ENCODE measurements at places on chromosomes 6 and 20.

GRCh38 chr20:25720285-25720684 is 23.6 kb upstream of the ZNF337 start:
- no peak for DNase-seq

DNA sequence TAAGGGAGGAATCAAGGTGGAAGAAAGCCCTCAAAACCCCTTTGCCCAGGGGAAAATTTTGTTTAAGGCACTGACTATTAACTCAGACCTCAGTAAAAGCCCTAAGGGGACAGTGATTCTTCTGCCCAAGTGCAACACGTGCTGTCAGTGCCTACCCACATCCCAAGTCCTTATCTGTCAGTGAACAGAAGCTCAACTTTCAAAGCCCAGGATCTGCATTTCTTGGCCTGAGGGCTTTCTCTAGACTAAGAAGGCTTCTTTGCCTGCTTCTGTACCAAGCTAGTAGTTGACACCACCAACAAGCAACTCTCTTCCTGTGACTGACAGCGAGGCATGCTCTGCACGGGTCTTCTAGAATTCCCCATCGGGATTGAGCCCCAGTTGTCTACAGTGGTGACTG is 416.0 kb upstream of the SPTLC3 start:
- DNase-seq: no peak

GRCh38 chr6:80967609-80968008 is 784.9 kb downstream of the TENT5A start:
- DNase-seq: no peak

DNA sequence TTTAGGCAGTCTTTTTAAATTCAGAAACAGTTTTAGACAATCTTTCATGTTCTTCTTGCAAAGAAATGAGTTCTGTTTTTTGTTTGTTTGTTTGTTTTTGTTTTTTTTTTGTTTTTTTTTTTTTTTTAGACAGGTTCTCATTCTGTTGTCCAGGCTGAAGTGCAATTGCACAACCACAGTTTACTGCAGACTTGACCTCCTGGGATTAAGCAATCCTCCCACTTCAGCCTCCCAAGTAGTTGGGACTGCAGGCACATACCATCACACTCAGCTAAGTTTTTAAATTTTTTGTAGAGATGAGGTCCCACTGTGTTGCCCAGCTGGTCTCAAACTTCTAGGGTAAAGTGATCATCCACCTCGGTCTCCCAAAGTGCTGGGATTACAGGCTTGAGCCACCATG is 96.2 kb downstream of the OTOR start:
- no peak for DNase-seq

DNA sequence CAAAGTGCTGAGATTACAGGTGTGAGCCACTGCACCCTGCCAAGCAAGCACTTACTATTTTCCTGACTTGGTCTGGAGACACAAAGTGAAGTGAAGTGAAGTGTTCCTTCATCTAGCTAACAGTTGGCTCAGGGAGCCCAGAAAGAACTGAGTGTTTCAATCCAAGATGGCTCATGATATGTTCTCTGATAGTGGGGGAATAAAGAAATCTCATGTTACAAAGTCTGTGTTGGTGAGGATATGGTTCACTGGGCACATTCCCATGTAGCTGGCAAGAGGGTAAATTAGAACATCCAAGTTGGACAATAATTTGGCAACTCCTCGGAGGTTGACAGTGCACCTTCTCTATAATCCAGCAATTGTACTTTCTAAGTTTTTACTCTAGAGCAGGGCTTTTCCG is 5.0 kb upstream of the ITPR3 start:
- no peak for DNase-seq

DNA sequence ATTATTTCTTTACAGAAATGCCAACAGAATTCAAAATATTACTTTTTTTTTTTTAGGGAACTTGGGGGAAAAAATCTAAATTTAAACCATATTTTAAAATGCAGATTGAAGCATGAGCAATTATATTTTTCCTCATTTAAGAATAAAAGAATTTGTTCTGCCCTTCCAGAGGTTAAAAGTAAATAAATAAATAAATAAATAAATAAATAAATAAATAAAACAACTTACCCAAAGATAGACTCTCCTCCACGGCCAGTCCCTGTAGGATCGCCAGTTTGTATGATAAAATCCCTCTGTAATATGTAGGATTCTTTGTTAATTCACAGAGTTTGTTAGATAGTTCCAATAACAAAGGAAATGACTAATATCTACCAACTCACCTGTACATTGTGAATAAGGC is 4.7 kb downstream of the PPIL4 start:
- no peak for DNase-seq

GRCh38 chr6:149499066-149499465 is 14.3 kb upstream of the ZC3H12D start:
- no peak for DNase-seq

DNA sequence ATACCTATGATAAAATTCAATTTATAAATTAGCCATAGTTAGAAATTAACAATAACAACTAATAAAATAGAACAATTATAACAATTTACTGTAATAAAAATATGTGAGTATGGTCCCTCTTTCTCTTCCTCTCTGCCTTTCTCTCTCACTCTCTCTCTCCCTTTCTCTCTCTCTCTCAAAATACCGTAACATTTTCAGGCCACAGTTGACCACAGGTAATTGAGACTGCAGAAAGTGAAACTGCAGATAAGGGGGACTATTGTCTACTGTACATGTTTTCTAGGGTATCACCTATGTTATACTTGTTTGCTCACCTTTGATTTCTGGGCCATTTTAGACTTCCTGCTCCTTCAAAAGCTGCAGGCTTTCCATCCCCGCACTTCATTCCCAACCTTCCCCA is 46.8 kb downstream of the LY86 start:
- DNase-seq: no peak

DNA sequence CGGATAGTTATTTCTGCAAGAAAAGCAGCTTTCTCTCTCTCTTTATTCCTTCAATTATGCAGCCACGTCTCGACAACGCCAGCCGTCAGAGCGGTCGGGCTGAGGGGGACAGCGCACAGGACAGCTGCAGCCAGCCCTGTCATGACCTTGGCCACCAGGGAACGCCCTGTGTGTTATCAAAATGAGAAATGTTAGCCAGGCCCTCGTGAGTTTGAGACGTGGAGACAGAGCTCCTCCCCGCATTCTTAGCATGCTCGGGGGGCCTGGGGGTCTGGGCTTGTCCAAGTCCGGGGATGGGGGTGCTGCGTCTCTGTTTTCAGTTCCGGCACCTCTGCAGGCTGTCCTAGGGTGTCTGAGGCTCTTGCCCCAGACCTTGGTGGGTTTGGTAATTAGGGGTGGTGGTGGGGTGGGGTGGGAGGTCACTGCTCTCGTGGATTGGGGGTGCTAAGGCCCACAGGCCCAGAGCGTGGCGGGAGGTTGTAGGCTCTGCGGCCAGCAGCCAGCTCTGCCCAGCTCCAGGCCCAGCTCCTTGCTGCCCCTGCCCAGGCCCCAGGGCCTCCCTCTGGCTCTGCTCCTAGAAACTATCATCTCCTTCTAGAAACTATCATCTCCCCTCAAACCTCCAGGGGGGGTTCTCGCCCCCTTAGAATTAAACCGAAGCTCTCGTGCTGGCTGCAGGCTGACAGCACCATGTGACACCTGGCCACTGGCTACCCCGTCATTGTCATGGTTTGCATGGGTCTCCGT is 54.3 kb upstream of the GATA5 start:
- no peak for DNase-seq

- DNase-seq: no peak
Observed at GRCh38 chr6:22029171-22029570, 267.7 kb downstream of the PRL start.

DNA sequence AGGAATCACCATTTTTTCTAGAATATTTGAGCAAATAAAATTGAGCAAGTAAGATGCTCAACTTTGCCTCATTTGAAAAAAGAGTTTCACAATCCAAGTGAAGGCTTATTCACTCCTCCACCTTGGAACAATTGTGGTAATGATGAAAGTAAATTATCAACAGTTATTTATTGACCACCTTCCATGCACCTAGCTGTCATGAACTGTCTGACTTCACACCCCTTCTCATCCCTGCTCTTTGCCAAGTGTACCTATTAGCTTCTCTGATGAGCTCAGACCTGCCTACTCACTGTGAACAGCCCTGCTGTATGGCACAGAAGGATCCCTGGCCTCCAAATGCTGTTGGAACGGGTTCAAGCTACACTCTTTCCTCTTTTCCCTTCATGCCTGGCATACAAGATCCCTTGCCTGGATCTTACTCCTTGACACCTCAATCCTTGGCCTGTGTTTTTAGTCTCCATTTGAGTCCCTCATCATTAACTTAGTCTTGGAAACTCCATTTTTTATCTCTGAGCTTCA is 99.0 kb upstream of the PREP start:
- no peak for DNase-seq

DNA sequence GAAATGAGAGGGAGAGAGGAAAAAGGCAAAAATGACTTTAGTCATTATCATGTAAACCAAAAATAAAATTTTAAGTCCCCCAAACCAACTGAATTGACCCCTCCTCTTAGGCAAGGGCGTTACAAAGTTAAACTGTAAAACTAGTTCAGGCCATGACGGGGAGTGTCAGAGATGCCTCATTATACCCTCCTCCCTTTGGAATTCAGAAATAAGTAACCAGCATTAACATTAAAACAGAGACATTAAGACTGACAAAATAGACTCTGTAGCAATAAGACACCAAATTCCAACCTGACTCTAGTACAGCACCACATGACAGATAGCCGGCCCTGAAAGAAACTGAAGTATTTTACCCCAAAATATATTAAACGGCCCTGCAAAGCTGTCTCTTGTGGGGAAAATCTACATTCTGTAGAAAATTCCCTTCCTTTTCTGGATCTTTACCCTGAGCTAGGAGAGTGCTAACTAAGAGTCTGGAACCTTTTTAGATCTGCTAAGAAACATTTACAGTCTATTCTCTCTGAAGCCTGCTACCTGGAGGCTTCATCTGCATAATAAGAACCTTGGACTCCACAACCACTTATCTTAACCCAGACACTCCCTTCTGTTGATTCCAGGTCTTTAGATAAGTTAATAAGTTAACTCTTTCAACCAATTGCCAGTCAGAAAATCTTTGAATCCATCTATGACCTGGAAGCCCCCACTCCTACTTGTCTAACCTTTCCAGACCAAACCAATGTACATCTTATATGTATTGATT is 150.7 kb downstream of the PKHD1 start:
- DNase-seq: no peak

DNA sequence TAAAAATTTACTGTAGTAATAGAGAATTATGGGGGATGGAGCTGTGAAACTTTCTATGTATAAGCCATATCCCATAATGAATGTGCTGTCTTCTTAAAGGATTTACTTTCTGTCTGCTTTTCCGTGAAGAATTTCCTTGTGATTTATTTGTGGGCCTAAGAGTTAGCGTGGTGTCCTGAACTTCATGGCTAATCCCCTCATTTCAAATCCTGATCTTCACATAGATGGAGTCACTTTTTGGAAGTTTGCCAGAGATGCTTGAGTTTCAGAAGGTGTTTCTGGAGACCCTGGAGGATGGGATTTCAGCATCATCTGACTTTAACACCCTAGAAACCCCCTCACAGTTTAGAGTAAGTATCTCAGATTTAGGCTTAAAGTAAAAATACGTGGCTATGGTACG is 19.4 kb upstream of the CLDN20 start:
- no peak for DNase-seq

GRCh38 chr20:47927944-47928343 is 142.7 kb upstream of the SULF2 start:
- DNase-seq: no peak

DNA sequence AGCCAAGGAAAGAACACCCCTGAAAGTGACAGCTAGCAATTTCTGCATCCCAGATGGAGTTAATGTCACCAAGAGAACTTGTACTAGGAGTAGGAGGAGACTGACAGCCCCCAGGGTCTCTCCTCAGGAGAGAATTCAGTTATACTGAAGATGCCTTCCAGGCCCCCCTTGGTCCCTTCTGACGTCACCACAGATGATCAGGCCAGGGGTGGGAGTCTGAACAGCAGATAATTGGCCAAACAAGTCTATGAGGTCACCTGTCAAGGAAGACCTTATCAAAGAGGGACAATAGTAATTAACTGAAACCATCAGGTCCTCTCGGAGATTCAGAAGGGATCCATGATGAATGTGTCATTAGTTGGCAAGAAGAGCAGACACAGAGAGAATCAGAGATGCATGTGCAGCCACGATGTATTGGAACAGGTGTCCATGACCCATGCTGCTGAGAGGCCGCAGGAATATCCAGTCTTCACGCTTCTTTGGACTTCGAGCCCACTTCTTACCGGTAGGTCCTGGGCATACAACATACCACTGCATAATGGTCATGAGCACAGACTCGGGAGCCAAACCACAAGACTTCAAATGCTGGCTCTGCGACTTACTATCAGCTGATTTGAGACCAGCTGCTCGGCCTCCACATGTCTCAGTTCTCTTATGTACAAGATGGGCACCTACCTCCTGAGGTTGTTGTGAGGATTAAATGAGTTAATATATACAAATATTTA is 10.2 kb downstream of the TRIM10 start:
- DNase-seq: no peak

DNA sequence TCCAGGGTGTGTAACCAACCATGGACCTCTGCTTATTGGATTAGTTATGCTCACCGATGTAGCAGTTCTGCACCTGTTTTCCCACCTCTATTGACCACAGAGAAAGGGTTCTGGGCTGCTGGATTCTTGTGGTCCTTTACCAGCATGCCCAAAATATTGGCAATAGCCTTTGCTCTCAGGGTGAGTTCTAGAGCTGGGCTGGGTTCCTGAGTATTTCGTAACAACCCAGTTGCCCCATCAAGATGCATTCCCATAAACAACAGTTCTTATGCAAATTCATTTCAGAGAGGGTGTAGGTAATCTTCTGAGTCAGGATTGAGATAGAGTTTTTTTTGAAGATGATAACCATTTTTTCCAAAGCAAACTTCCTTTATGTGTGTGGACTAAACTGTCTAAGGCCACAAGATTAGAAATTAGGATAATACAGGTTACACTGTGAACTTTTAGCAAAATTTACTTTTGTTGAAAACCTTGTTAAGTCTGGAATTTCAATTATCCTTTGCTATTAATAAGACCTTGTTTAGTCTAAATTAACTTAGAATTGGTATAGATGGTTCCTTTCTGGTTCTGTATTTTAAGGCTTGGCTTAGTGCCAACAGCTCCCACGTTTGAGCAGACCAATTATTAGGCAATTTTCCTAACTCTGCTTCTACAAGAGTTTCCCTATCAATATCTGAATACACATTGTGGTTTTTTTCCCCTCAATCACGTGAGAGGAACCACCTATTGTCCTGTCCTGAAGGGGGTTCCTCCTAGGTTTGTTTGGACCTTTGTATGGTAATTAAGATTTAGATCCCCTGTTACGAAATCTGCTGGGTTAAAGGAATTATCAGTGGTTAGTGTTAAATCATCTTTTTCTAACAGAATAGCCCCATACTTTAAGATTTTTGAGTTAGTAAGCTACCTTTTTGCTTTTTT is 46.1 kb downstream of the TBX18 start:
- DNase-seq: no peak

DNA sequence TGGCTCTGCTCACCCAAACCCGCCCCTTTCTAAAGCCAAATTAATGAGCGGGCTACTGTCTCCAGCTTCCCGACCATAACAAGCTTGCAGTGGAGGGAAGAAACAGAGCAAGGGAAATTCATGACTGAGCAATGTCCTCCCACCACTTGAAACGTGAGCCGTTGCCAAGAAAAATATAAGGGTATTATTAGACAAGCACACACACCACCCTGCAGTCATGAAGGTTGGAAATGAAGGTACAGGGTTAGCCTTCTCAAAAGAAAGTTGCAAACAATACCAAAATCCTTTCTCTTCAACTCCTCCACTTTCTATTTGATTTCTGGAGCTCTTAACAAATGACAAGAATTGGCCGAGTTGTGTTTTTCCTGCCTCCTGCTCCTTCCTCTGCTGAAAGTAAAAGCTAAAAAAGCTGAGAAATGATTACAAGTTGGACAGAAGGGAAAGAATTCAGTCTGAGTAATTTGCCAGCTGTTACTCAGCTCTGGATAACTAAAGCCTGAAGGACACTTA is 151.1 kb upstream of the B3GAT2 start:
- no peak for DNase-seq

GRCh38 chr6:11072101-11072500 is 21.5 kb upstream of the SMIM13 start:
- DNase-seq: no peak

Measured in activated CD8-positive, alpha-beta memory T cell treated with anti-CD3 and anti-CD28 coated beads, Interleukin-2, amount 50 U/mL, for 4 hours (primary cell).